ENCODE measurements at places on chromosomes 2 and 18. TPM values are rescaled to one million over a fixed set of nuclear protein-coding genes. Genes with fewer than 3 reads are reported as not detected.

Gene SCG2
- 1.4 TPM for total RNA-seq

Gene CNDP1
- total RNA-seq, result not detected

Gene ZFP36L2
- 33.0 TPM for total RNA-seq

Gene POTEE
- 0.09 TPM for total RNA-seq

Gene RNU2-63P
- not detected for total RNA-seq

Gene SGO2
- total RNA-seq, result 11.1 TPM
